Muscle of leg (tissue), 16 donors: ENCODE measurements at places on chromosomes 11 and 22. TPM values are rescaled to one million over a fixed set of nuclear protein-coding genes. Genes with fewer than 3 reads are reported as not detected.
A peak's percentile ranks its signal among the peaks of the same experiment; 100 is the strongest.

- no peak for DNase-seq
Measured at GRCh38 chr22:35705141-35705540, 12.5 kb upstream of the APOL5 start.

DNA sequence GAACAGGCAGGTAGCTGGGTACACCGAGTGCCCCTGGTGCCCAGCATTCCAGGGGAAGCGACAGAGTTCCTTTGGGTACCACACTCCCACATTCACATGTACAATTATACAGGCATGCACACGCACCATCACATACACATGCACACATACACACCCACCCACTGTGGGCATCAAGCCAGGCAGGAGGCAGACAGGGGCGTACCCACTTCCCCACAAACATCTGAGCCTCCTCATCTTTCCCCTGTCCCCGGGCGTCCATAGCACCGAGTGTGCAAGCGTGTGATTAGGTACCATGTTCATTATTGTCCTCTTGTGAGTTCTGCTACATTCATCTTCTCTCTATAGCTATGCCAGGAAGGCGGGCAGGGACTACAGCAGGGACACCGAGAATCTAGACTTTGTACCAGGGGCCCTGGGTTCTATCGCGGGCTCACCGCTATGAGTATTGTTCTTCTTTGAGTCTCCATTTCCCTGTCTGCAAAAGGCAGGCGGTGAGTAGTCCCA is 2.1 kb upstream of the CARD10 start:
- DNase-seq: no peak

- no peak for DNase-seq
Measured at GRCh38 chr11:107683061-107683460, 28.8 kb downstream of the SLN start.

GRCh38 chr11:64285885-64286800 is 495 bp downstream of the GPR137 start:
- peak; percentile 39 for DNase-seq

DNA sequence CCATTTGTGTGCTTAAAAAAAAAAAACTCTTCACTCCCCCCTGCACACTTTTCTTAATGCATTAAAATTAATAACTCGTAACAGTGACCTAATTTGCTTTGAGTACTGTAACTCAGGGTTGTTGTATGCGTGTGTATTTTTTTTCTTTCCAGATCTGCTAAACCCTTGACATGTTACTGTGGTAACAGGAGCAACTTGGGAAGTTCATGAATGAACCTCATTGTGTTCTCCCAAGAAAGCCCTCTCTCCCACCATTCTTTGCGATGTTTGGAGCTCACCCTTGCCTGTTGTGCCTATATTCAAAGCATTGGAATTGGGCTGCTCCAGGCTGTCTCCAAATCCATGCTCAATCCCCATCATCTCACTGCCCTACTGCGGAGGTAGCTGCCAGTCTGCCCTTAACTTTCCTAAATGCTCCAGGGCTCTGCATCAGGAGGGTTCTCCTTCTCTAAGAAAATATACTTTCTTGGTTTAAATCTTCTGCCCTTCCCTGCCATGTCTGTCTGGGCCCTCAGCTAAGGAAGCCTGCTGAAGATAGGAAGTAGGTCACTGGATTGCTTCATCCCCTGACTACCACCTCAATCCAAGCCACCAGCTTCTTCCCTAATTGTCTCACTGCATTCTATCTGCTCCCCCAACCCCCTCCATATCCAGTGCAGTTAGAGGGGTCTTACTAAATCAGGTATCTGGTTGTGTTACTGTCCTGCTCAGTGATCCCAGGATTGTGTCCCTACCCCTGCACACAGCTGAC is 70.3 kb downstream of the KIRREL3 start:
- DNase-seq: peak; percentile 33

PPME1 gene
- 27.1 TPM for total RNA-seq

BDNF gene
- 1.2 TPM for total RNA-seq

PNPLA5 gene
- not detected for total RNA-seq

ELMOD1 gene
- 4.3 TPM for total RNA-seq

ANKK1 gene
- total RNA-seq: 0.09 TPM

HTR3B gene
- not detected for total RNA-seq

OR51E2 gene
- 0.53 TPM for total RNA-seq

KBTBD3 gene
- total RNA-seq: 5.1 TPM
